ENCODE measurements at places on chromosomes 1 and 21.
A peak's percentile ranks its signal among the peaks of the same experiment; 100 is the strongest.

- DNase-seq = peak; percentile 29
These were observed 10.5 kb upstream of the OR2W3 start for GRCh38 chr1:247884797-247885413.

- DNase-seq = no peak
These were observed 403.6 kb upstream of the PBX1 start for GRCh38 chr1:164155347-164155746.

GRCh38 chr1:109192433-109192832, 21.3 kb upstream of the SARS1 start:
- DNase-seq = no peak

DNA sequence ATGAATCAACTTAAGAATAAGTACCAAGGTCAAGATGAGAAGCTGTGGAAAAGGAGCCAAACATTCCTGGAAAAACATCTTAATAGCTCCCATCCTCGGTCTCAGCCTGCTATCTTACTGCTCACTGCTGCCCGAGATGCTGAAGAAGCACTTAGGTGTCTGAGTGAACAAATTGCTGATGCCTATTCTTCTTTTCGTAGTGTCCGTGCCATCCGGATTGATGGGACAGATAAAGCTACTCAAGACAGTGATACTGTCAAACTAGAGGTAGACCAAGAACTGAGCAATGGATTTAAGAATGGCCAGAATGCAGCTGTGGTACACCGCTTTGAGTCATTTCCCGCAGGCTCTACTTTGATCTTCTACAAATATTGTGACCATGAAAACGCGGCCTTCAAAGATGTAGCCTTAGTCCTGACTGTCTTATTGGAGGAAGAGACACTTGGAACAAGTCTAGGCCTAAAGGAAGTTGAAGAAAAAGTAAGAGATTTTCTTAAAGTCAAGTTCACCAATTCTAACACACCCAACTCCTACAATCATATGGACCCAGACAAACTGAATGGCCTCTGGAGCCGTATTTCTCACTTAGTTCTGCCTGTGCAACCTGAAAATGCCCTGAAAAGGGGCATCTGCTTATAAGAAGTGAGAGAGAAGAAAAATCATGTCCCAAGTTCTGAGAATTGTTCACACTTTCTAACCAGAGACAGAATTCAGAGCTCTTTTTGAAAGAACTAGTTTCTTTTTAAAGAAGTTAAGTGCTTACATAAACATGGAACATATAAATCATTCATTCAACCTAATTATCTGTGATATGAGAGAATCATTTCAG, 35.7 kb downstream of the TOR1AIP1 start:
- no peak for DNase-seq

All from OCI-M1 (cell line).